Mesothelial cell of epicardium (in vitro differentiated cells): ENCODE measurements at places on chromosomes 6 and 20. TPM values are rescaled to one million over a fixed set of nuclear protein-coding genes. Genes with fewer than 3 reads are reported as not detected.

TBX18 gene
- total RNA-seq = 10.1 to 13.2 TPM (median 12.8 TPM) in 3 replicates

DNA sequence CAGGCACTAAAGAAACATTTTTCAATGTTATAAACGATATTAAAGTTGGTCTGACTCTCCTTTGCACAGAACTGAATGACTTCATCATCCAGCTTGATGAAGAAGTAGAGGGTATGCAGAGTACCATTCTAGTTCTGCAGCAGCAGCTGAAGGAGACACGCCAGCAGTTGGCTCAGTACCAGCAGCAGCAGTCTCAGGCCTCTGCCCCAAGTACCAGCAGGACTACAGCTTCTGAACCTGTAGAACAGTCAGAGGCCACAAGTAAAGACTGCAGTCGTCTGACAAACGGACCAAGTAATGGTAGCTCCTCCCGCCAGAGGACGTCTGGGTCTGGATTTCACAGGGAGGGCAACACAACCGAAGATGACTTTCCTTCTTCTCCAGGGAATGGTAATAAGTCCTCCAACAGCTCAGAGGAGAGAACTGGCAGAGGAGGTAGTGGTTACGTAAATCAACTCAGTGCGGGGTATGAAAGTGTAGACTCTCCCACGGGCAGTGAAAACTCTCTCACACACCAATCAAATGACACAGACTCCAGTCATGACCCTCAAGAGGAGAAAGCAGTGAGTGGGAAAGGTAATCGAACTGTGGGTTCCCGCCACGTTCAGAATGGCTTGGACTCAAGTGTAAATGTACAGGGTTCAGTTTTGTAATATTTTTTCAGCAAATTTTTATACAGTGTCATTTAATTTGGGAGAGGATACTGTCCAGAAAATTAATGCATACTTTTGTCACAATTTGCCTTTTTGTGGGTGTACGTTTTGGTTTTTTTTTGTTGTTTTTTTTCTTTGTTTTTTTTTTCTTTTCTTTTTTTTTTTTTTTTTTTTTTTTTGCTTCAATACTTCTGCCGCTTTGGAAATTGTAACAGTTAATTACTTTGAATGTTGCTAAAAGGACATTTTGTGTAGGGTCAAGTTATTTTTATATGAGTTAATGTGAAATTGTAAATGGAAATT is 6.6 kb upstream of the ACAT2 start:
- no peak for DNase-seq

MANEA gene
- total RNA-seq = 17.4 to 17.8 TPM (median 17.8 TPM) in 3 replicates

DNA sequence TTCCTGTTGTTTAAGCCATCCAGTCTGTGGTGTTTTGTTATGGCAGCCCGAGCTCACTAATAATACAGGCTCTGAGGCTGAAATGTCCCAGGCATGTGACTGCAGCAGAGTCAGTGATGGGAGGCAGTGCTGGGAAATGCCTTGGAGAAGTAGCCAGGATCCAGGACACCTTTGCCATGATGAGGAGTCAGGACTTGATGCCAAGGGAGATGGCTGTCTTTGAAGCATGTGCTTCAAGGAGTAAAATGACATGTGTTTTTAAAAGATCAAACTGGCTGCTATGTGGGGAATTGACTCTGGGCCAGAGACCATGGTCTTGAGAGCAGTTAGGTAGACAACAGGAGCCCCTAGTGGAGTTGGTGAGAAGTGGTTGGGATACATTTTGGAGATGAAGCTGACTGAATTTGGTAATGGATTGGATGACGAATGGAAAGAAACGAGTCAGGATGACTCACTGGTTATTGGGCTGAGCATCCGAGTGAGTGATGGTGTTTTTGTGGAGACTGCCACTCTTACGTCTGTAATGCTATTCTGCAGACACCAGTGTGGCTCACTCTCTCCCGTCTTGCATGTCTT is 322.2 kb downstream of the PLCB1 start:
- no peak for DNase-seq

DNA sequence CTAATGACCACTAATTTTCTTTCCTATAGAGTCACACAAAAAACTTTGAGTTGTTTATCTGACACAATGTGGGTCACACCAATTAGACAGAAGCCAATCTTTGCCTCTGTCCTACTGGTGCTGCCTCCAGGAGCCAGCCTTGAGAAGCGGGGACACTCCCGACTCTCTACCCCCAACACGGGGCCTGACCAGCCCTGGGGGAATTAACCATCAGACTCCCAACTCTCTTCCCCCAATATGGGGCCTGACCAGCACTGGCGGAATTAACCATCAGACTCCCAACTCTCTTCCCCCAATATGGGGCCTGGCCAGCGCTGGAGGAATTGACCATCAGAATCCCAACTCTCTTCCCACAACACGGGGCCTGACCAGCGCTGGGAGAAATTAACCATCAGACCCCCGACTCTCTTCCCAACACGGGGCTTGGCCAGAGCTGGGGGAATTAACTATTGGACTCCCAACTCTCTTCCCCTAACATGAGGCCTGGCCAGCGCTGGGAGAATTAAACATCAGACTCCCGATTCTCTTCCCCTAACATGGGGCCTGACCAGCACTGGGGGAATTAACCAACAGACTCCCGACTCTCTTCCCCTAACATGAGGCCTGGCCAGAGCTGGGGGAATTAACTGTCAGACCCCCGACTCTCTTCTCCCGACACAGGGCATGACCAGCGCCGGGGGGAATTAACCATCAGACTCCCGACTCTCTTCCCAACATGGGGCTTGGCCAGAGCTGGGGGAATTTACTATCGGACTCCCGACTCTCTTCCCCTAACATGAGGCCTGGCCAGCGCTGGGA is 12.5 kb downstream of the CST7 start:
- DNase-seq = no peak

DNA sequence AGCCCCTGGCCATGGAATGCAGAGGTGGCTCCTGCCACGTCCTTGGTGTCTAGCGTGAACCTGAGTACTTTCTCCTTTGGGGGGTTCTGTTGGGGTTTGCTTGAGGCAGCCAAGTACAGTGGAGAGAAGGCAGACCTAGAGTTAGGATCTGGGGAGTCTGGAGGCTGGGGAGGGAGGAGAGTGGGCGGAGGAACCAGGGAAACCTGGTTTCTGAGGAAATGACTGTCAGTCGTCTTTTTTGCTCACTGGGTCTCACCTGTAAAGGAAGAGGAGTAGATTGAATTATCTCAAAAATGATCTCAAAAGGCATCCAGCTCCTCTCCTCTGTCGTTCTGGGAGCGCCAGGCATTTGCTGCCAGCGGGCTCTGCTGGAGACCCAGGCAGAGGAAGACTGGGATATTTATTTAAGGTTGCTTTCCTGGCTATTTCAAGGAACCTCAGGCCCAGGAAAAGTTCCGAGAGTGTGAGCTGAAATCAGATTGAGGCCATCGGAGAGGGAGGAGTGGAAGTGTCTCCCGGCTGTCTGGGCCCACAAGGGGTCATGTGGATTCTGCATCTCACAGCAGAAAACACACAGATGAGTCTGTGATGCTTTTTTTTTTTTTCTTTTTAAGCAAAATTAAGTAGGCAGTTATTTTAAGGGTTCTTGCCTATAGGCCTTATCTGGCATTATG is 16.1 kb downstream of the EPB41L1 start:
- DNase-seq = no peak

CLDN20 gene
- total RNA-seq = not detected in 3 replicates
